Aortic smooth muscle cell (primary cell): ENCODE measurements at places on chromosomes 5 and 9. TPM values are rescaled to one million over a fixed set of nuclear protein-coding genes. Genes with fewer than 3 reads are reported as not detected.

The CSF1R gene
- under 0.01 TPM in 1 of 2 replicates, not detected in the other for total RNA-seq

The PELO gene
- 48.5 and 52.8 TPM in 2 replicates for total RNA-seq

The SOX30 gene
- not detected in 2 replicates for total RNA-seq

The PCDHGA2 gene
- total RNA-seq: 1.7 and 2.5 TPM in 2 replicates

The C9orf43 gene
- 0.40 and 0.44 TPM in 2 replicates for total RNA-seq

The SPATA6L gene
- total RNA-seq: 0.79 and 0.81 TPM in 2 replicates

The EFNA5 gene
- total RNA-seq: 11.9 and 18.2 TPM in 2 replicates

The KCNMB1 gene
- total RNA-seq: 0.99 and 1.3 TPM in 2 replicates

The NUTM2F gene
- total RNA-seq: not detected in 2 replicates

The CDH9 gene
- not detected in 2 replicates for total RNA-seq

The ANKRD34B gene
- not detected in 2 replicates for total RNA-seq

The GLT6D1 gene
- total RNA-seq: not detected in 2 replicates

The REEP5 gene
- 61.7 and 67.0 TPM in 2 replicates for total RNA-seq

The CMYA5 gene
- 0.26 and 0.31 TPM in 2 replicates for total RNA-seq

The BRD8 gene
- 38.8 and 46.0 TPM in 2 replicates for total RNA-seq

The ADAMTS12 gene
- 3.7 and 5.3 TPM in 2 replicates for total RNA-seq

The TRIP13 gene
- 14.2 and 26.2 TPM in 2 replicates for total RNA-seq

The BRD3OS gene
- 13.5 and 17.6 TPM in 2 replicates for total RNA-seq

The PLAC8L1 gene
- total RNA-seq: 0.25 and 0.40 TPM in 2 replicates

The PCDHGA7 gene
- total RNA-seq: 3.4 and 4.8 TPM in 2 replicates

The CMBL gene
- total RNA-seq: 5.8 and 7.3 TPM in 2 replicates

The CDH10 gene
- total RNA-seq: under 0.01 and 0.12 TPM in 2 replicates

The SV2C gene
- under 0.01 TPM in 1 of 2 replicates, not detected in the other for total RNA-seq

The CNTFR gene
- not detected in 2 replicates for total RNA-seq
